ENCODE measurements at places on chromosomes 2 and 18.

DNA sequence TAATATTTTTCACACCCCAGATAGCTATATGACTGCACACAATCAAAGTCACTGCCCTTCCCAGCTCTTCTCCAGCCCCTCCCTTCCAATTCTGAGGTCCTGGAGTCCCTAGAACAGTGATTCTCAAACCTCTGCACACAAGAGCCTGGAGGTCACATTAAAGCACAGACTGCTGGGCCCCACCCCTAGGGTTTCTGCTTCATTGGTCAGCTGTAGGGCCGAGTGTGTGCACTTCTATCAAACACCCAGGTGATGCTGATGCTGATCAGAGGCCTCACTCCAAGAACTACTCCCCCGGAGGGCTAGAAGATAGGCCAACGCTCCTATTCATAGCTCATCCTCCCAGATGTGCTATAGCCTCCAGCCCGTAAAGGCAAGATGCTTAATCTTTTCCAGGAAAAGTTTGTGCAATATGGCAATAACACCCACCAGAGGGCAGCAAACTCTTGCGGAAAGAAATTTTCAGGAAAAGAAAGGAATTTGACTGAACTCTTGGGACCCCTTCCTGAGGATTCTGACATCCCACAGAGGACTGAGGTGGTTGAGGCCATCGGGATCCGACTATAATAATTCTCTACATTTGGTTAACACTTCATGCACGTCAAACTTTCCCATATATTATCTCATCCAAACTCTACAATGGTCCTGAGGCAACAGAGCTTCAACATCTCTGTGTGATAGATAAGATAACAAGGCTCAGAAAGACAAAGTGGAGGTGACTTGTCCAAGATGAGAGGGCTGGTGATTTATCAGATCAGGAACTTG lies 194.2 kb upstream of the PKDCC start:
- DNase-seq = peak; percentile 89

GRCh38 chr2:157932480-157933159 lies 56.5 kb upstream of the ACVR1 start:
- DNase-seq = no peak

GRCh38 chr2:191675807-191676721 lies 1.9 kb upstream of the NABP1 start:
- DNase-seq = peak; percentile 56

DNA sequence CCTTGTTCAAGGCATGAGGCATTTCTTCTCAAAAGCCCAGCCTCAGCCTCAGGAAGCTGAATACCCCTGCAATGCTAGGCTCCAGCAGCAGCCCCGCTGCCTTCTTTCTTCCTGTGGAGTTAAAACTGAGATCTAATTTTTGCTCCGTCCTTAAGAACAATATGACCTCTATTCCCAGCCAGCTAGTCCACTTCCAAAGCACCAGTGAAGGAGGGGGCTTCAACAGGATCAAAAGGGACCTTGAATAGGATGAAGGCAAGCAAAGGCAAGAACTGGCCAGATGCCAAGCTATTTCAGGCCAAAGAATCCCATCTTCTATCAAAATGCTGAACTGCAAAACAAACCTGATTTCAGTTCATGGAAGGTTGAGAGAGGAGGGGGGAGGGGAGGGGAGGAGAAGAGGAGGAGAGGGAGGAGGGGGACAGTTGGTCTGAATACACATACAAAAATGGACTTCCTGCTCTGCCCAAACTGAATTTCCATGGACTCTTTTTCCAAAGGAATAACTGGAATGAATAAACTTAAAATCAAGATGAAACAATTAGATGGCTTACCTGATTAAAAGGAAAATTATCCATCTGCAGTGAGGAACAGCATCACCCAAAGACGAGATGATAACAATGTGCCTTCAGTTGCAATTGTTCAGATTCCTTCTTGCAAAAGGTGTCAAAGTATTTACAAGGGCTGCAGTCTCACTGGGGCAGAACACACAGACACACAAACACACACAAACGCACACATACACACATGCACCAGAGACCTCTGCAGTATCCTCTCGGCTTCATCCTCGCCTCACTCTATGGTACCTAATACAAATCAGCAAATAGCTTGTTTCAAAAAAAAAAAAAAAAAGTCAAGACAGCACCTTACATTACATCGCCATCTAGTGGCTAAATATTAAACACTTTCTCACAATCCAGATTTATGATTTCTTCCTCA lies at the start of gene SCN1A:
Gene SCN1A, minus strand, starts transcription at position 804 of the 939 bp plus-strand sequence. CDS start 54,399 bp downstream, outside the sequence.
- DNase-seq = no peak

DNA sequence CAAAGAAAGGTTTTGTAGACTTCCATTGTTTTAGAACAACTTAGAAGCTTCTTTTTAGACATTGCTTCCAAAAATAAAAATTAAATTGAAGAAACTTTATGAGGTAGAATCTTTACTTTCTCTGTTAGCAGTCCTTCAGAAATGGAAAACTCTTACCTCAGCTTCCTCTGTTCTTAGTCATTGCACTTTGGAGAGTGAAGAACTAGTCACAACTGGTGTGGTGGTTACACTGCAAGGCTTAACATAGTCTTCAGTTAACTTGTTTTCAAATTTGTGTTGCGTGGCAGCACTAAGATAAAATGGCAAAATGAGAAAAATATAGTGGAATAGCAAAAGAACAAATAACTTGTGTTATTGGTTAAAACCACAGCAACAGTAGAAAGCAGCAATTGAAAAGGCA lies 332.6 kb downstream of the KIAA1328 start:
- DNase-seq = no peak

DNA sequence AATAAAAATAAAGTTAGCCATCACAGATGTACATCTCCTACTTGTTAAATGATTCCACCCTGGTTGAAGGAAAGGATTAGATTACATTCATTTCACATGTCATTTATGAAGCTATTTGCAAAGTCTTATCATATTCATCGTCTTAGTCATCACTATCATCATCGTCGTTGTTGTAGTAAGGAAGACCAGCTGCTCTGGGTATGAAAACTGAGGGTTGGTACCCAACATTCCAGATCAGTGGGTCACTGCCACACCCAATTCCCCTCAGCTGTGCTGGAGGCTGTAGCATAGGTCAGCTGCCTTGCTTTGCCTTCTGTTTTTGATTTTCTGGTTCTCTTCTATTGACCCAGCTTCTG lies 20.9 kb upstream of the CCBE1 start:
- no peak for DNase-seq

GRCh38 chr18:79608535-79608934 lies 71.1 kb upstream of the CTDP1 start:
- peak; percentile 47 for DNase-seq

DNA sequence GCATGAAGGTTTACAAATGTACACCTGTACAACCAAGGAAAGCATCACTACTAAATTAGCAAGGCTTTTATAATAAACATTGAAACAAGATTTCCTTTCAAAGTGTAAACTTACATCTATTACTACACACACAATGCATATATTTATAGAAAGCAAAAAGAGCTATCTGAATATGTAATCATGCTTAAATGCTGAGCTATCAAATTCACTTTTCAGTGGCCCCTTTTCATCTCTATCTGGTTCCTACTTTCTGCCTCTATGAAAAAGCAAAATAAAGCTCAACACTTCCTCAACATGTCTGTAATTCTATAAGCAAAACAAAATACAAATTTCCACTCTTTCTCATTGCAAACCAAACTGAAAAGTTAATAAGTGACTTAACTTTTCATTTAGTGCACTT lies 25.5 kb upstream of the SDC1 start:
- DNase-seq = no peak

- DNase-seq = no peak
Measured at GRCh38 chr2:195586062-195586714, 70.8 kb upstream of the SLC39A10 start.

DNA sequence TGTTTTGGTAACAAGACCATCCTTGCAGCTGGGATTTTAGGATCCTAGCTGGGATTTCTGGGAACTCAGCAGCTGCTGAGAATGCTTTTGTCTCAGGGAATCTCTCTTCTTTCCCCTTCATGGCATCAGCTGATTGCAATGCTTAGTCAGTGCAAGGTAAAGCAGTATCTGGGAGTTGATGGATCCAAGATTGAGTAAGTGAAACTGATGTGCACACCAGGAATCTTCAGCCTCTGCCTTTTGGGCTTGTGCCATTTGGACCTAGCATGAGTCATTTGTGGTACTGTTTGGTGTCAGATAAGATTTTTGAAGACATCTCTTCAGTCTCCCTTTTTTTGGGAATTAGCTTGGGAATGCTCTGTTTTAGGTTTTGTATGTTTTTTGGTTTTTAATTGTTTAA lies 363.3 kb upstream of the TFPI start:
- no peak for DNase-seq

DNA sequence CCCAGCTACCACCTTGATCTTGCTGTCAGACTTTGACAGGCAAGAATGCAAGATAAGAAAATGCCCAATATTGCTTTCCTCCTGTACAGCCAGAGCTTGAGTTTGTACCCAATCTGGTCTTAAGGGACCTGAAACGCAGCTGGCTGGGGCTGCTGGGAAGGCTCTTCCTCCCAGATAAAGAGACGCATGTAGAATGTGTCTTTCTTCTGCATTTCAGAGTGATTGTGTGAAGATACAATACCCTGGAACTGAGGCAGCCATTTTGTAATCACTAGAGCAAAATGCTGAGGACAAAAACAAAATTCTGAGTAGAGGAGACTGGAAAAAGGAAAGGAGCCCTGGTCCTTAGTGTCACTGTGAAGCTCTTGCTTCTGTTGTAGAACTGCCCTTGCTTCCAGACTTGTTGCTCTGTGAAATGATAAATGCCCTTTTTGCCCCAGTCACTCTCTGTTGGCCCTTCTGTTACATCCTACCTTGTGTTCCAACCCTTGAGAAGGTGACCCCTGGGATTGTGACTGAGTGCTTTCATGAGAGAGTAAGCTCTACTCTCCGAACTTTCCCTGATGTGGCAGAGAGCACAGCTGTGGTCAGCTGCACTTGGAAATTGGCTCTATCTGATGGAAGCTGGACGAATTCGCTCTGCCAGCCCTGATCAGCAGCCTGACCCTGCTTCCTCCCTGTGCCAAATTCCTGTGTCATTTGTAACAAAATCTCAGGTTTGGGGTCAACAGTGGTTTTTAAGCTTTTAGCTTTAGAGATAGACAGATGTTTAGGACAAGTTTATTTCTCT lies 137.4 kb upstream of the RBMS1 start:
- no peak for DNase-seq

DNA sequence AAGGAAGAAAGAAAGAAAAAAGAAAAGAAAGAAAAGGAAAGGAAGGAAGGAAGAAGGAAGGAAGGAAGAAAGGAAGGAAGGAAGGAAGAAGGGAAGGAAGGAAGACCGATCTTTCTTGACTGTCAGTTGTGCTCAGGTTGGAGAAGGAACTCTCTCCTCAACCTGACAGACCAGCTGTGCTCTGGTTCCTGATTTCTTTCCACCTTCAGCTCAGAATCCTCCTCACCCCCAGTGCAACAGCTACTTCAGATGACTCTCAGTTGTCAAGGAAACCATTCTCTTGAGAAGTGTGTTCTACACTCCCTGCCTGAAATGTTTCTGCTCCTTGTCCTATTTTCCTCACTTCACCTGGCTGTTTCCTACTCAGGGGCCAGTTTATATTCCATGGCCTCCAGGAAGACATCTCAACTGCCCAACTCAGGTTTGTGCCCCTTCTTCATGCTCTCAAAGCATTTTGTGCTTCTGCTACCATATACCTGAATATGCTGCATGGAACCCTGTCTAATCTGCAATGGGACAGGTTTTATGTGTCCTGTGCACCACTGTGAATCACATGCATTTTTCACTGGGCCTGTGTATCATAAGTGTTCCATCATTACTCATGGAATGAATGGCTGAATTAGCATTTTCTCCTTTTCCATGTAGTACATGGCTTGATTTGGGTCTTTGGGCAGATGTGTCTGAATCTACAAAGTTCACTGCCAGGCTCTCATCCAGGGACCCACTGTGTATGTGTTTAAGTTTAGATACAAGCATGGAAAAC lies 32.8 kb upstream of the DOCK10 start:
- DNase-seq = no peak

GRCh38 chr18:50473881-50474280 lies 86.0 kb upstream of the MAPK4 start:
- no peak for DNase-seq

DNA sequence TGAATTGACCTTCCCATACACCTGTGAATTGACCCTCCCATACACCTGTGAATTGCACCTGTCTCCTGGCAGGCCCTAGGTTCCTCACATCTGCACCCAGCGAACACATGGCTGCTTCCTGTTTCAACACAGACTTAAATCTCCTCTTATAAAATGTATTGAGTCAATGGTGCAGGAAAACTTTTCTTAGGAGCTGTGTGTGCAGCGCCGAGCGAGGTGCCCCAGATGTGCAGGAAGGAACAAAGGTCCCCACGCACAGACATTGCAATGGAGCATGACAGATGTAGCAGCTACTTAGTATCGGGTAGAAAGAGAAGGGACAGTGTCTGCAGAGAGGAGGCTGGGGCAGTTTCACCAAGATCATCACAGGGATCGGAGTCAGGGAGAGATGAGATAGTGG lies 85.5 kb upstream of the PXDN start:
- DNase-seq = no peak

GRCh38 chr2:230944757-230945372 lies 19.8 kb upstream of the GPR55 start:
- no peak for DNase-seq

DNA sequence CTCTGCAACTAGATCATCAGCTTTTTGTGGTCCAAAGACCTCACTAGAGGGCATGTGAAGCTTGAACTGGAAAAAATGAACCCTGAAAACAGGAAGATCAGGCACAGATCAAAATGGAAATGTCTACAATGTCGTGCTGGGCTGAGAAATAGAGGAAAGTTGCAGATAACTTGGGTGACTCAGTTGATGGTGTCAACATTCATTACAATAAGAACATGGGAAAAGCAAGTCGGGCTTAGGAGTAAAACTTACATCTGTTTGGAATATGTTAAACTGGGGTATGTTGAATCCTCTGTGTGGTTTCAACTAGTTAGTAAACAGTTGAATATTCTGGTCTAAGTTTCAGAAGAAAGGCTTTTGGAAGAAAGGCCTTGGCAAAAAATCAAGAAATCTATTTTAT lies 940.4 kb downstream of the ERBB4 start:
- DNase-seq = no peak

DNA sequence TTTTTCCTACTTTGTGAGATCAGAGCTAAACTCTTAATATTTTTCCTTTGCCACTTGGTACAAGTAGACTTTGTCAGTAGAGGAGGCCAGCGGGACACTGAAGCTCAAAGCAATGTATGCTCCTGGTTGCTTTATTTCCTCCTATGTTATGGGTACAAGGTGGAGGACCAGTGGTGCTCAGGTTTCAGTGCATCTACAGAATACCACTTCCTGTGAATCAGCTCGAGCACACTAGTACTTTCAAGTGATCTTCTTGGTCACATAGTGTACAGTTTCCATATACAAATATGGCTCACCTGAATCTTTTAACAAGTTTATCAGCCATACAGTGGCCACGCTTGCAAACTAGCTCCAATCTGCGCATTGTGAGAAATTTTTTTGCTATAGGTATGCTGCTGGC lies 1674.8 kb upstream of the TMEFF2 start:
- no peak for DNase-seq

DNA sequence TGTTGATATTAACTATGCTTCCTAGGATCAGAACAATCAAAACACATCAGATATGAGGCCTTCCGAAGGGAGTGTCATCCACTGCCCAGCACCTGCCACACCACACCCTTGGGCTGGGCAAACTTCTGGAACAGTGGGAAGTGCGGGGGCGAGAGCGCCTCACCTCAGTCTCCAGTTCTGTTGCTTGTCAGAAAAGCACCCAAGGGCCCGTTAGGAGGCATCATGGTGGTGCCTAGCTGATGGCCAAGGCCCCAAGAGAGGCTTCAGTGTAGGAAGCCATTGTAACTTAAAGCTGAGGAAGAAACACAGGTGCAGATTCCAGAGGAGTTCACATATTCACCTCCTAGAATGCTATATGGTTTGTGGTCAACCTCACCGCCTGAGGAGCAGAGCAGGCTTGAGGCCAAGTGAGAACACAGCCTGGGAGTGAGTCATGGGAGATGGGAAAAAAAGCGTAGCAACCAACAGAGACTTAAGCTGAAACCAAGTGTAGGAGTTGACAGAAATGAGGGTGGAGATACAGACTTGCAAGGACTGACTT lies 85.1 kb upstream of the ATL2 start:
- DNase-seq = no peak
